ENCODE measurements at places on chromosomes 6 and 20. TPM values are rescaled to one million over a fixed set of nuclear protein-coding genes. Genes with fewer than 3 reads are reported as not detected.

GRCh38 chr6:32697031-32697430 is 30.6 kb upstream of the HLA-DQB1 start:
- DNase-seq, result no peak

DNA sequence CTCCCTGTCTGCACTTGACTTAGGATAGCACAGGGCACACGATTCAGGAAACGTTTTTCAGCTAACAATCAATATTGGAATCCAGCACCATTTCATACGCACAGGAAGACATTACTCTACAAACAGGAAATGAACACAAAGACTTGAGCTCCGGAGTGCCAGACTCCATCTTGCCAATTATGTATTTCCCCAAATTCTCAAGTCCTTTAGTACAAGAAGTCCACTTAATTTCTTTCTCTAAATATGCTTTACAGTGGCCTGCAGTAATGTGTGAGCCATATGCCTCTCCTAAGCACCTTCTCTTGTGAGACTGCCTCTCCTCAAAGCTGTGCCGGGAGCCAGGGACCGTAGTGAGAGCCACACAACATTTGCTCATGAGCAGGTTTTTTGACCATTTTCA is 168.2 kb downstream of the THBS2 start:
- peak; percentile 5 for DNase-seq

GRCh38 chr6:2796861-2797260 is 31.7 kb downstream of the WRNIP1 start:
- no peak for DNase-seq

DNA sequence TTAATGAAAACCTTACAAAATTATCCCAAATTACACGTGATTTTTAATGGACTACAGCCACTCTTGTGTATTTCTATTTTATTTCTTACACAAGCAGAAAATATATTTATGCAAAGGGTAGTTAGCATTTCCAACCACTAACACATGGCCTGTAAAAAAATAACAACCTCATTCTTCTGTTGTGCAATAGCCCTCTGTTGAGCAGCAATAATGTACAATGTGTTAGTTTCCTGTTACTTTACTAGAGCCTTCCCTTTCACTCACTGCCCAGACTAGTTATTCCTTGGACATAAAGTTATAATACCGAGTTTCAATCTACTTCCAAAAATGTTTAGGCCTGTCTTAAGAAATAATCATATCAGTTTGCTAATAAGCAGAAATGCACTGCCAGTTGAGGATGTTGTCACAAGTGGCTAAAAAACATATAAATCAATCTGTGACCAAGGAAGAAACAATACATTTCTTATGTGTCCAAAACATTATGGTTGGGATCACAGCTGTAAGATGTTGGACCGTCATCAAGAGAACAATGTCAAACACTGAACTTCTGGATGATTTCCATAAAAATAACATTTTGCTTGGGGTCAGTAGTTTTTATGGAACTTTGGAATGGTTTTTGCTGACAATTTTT is 73.6 kb upstream of the RNF146 start:
- DNase-seq, result peak; percentile 17

The LPIN3 gene
- total RNA-seq, result 0.65 TPM

The PBOV1 gene
- total RNA-seq, result not detected
